ENCODE measurements at places on chromosomes 1 and 21.

DNA sequence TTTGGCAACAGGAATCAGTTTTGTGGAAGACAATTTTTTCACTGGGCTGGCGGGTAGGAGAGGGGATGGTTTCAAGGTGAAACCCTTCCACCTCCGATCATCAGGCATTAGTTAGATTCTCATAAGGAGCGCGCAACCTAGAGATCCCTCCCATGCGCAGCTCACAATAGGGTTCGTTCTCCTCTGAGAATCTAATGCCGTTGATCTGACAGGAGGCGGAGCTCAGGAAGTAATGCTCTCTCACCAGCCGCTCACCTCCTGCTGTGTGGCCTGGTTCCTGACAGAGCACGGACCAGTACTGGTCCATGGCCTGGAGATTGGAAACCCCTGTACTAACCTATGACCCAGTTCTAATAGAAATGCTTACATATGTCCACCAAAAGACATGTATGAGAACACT is 96.6 kb upstream of the KIAA1614 start:
- DNase-seq: no peak

- DNase-seq: no peak
Observed at GRCh38 chr1:214445831-214446614, 105.4 kb downstream of the PTPN14 start.

DNA sequence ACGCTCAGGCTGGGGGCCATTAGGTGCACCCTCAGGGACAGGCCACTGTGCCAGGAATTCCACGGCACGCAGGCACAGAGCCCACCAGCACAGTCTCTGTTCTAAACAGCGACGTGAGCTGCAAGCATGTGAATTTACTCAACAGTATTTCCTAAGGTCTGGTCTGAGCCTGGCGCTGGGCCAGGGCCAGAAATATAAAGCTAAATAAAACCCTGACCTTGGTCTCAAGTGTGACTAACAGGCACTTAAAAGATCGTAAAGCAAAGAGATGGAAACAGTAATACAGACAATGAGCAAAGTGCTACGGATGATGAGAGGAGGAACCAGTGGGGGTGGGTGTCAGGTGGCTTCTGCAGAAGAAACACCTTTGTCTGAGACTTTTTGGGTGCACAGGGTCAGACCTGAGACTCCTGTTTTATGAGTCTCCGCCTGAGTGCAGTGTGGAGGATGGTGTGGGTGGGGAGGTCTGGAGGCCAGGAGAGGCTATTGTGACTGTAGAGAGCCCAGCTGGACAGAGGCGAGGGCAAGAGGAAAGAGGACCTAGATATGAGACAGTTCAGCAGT is 53.4 kb upstream of the EDN2 start:
- peak; percentile 49 for DNase-seq

- no peak for DNase-seq
Observed at GRCh38 chr1:185353124-185353523, 36.1 kb upstream of the IVNS1ABP start.

GRCh38 chr1:53011175-53011574 is 50.8 kb upstream of the PODN start:
- DNase-seq: no peak
